ENCODE measurements at places on chromosomes 5 and 9. TPM values are rescaled to one million over a fixed set of nuclear protein-coding genes. Genes with fewer than 3 reads are reported as not detected.

Gene PCDHB10
- not detected for polyA plus RNA-seq

DNA sequence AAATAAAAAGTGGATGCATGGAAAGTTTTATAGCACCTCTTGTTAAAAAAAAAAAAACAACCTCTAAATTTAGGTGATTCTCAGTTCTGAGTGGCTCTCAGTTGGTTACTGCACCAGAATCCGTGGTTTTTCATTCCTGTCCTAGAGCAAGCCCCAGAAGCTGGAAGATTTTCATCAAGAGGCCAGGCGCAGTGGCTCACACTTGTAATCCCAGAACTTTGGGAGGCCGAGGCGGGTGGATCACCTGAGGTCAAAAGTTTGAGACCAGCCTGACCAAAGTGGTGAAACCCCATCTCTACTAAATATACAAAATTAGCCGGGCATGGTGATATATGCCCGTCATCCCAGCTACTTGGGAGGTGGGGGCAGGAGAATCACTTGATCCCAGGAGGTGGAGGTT, 27.2 kb upstream of the SLC9A3 start:
- DNase-seq = no peak

GRCh38 chr5:88391991-88392390, 123.3 kb upstream of the TMEM161B start:
- DNase-seq = no peak

- DNase-seq = no peak
Observed at GRCh38 chr5:65479527-65479926, 2.2 kb downstream of the ADAMTS6 start.

Gene SMIM33
- 1.1 TPM for polyA plus RNA-seq
